ENCODE measurements at places on chromosomes 7 and 10.

GRCh38 chr7:12629816-12630512, 57.5 kb upstream of the ARL4A start:
- DNase-seq: no peak

DNA sequence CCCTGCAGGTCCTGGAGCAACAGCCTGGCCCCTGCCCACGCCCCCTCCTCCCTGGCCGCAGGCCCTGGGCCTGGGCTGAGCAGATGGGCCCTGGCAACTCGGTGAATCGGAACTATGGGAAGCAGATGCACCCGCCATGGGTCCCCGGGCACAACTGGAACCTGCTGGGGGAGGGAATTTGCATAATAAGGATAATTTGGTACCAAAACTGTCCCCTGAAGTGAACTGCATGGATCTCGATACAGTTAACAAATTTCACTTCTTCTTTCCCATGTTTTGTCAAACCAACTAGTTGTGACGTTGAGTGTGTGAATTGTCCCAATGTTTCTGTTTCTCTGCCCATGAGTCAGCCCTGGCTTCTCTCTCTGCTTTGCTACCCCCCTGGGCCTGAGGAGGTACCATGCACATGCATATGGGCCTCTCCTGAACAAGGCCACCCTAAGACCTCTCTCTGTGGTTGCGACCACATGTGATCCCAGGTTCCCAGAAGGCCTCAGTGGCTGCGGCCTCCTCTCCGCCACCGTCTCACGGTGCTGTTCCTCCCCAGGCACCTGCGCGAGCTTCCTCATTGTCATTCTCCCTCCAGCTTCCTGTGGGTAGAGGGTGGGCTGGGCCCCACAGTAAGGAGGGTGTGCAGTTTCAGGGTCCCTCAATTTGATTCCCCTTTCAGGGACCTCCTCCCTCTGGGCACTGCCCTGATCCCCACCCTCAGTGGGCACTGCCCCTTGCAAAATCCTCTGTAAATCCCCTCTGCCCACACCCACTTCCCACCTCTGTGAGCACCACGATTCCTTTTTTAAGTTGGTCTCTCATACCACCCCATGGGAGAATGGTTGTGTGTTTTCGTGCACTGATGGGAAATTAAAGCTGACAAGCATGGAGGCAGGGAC, 40.0 kb downstream of the FIGNL1 start:
- no peak for DNase-seq

DNA sequence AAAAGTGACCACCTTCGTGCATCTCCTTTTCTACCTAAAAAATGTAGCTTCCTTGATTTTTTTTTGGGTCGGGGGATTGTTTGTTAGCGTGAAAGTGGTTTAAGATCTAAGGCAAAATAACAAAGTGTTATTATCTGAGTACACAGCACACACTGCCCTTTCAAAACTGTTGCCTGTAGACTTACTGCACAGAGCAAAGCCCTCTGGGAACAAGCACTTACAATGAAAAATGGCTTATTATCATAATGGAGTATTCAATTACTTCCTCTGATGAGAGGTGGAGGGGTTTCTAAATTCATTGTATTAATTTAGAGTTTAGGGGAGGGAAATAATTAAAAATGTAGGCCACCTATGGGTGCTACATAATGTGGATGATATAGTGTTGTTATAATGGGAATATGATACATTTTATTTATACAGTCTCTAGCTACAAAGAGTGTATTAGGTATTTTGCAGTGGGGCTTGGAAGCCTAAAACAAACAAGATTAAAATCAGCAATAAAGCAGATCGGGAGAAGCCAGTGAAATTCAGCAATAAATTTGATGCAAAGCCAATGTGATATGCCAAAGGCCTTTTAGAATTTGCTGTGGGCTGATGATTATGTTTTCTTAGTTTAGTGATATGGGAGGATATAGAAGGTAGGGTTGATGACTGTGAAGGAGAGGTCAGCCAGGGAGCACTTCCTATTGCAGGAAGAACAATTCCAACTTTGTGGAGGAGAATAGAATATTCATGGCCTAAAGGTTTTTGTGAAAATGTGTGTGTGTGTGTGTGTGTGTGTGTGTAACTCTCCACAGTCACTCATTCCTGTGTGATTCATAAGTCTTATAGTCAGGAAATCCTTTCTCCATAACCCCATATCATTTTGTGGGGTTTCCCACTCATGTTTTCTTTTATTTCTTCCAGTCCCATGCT, 17.7 kb upstream of the EXOC4 start:
- DNase-seq: peak; percentile 31

DNA sequence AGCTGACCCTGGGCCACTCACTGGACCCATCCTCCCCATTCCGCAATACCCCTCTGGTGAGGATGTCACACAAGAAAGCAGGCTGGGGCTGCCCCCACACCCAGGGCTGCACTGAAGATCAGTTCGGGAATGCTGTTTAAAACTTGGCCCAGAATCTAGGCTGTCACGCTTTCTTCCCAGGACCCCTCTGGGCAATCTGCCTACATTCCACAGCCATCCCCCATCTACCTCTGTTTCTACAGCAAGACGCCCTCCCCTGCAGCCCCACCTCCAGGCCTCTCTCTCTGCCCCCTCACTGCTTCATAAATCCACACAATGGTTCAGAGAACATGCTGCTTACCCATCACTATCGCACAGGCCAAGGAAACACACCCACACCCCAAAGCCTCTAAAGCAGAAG, 36.1 kb downstream of the XPNPEP1 start:
- peak; percentile 32 for DNase-seq

- DNase-seq: peak; percentile 13
Observed at GRCh38 chr10:70967591-70968587, 79.5 kb upstream of the PCBD1 start.

DNA sequence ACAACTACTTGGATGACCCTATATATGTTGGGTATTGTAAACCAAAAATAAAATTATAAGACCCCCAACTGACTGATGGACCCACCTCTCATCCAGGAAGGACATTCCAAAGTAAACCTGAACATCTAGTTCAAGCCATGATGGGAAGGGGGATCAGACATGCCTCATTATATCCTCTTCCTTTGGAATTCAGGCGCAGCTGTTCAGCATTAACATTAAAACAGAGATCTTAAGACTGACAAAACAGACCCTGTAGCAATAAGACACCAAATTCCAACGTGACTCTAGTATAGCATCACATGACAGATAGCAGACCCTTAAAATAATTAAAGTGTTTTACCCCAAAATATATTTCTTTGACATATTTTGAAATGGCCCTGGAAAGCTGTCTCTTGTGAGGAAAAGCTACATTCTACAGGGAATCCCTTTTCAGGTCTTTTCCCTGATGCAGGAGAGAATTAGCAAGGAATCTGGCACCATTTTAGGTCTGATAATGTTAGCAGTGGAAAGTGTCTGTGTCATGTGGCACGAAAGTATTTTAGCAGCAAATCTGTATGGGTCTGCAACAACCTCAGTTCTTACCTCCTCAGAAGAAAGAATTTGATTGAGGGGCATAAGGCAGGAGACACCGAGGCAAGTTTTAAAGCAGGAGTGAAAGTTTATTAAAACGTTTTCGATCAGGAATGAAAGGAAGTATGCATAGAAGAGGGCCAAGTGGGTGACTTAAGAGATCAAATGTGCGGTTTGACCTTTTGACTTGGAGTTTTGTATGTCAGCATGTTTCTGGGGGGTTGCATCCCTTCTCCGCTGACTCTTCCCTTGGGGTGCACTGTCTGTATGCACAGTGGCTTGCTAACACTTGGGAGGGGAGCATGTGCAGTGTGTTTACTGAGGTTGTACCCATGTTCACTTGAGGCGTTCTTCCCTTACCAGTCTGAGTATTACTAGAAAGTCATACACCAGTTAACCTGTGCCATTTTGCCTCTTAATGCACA, 236.6 kb upstream of the PPP1R3A start:
- DNase-seq: no peak

GRCh38 chr10:25174461-25175230, at the start of gene GPR158:
GPR158 (plus strand) TSS chr10:25175001; CDS start chr10:25175421, 420 bp downstream.
- DNase-seq: peak; percentile 85

DNA sequence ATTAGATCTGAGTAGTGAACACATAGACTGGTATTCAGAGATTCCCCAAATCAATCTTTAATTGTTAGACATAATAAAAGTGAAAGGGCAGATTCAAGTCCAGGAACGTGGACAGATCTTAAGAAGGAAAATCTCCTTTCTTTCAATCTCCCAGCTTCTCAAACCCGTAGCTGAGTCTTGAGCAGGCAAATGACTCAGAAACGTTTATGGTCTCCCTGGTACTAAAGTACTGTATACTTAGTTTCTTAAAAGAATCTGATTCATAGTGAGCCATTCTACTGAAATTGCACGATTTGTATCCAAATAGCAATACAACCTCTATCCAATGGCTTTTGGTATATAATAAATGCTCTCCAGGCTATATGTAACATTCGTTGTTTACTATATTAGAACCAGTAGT, 140.4 kb upstream of the RHEB start:
- DNase-seq: peak; percentile 76

DNA sequence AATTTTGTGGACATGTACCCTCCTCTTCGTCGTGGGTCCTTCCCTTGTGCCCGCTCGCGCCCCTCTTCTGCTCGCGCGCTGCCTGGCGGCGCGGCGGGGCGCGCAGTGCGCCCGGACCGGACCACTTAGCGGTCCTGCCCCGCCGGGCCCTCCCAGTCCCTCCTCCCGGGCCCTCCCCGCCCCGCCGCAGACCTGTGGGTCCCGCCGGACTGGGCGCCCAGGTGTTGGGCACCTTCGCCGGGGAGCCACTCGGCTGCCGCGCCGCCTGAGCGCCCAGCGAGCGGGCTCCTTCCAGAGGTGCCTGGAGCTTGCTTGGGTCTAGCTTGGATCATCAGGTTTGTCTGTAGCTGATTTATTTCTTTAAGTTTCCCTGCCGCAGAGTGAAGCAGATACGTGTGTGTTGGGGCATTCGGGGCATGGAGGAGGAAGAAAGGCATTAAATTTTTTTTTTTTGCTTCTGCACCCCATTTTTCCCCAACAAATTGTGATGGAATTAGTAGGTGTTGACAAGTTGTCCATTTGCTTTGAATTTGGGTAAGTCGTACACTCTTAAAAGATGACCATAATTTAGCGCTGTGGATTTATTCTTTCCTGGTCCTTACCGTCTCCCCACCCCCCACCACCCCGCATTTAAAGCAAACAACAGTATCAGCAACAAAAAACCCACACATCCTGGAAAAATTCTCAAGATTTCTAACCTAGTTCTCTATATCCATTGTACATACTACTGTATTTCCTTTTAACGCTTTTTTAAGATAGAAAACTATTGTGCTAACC, 905 bp downstream of the C1GALT1 start:
- DNase-seq: no peak

- DNase-seq: peak; percentile 7
Observed at GRCh38 chr10:117075064-117075463, 63.0 kb downstream of the VAX1 start.

- DNase-seq: peak; percentile 86
Observed at GRCh38 chr7:30888747-30889146, 22.9 kb upstream of the AQP1 start.

DNA sequence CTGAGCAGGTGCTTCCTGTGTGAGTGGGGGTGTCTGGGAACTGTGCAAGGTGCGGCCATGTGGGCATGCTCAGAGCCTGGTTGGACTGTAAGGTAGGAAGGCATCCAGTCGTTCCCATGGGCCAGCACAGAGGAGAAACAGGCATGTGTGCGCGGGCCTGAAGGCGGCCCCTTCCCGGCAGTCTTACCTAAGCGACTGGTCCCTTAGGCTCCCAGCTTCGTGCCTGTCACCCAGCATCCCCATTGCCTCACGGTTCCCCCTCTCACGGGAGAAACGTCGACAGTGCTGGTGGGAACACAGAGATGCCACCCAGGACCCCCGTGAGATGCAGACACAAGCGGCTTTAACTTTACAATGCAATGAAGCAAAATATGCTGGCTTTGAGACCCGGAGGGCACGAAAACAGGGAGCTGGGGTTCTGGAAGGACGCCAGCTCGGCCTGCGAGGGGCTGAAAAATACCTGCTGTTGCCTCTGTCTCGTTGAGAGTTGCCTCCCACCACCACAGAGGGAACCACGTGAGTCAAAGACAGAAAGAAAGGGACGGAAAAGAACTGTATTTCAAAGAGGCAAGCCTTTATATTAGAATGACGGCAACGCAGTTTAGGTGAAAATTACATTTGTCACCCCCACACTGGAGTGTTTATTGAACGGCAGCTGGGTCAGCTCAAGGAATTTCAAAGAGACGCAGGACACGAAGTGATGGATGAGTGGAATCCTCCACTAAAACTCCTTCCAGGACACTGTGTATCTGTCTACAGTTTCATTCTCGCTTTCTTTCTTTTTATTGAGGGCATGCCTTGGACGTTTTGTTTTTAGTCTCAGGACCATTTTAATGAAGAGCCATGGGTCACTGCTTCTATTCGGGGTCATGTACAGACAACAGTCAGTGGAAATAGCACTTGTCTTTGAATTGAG, 128.4 kb downstream of the DNAJB6 start:
- no peak for DNase-seq

DNA sequence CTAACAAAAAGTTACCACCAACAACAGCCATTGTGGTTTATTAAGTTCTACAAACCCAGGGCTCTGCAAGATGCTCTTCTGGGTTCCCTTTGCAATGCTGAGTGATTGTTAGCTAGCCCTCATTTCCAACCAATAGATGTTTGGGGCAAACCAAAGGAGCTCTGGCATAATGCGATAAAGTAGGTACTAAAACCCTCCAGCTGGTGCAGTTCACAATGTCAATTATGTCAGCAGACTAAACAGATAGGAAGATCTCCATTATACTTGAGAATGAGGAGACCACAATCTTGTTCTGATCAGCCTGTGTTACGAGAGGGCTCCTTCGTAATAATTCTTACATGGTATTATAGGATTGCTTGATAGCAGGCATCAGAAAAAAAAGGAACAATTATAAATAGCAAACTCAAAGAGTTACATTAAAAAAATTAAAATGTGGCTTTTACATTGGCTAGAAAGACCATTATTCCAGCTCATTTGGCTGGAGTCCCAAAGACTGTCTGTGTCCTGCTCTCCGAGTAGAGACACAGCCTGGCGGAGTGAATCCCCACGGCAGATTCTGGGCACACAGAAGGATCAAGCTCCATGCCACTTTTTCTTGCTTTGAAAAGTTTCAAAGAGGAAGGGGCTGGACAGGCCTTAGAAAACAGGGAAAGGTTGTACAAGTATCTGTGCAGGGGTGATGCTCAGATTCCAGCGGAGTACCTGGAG, 93.8 kb downstream of the ZRANB1 start:
- no peak for DNase-seq

DNA sequence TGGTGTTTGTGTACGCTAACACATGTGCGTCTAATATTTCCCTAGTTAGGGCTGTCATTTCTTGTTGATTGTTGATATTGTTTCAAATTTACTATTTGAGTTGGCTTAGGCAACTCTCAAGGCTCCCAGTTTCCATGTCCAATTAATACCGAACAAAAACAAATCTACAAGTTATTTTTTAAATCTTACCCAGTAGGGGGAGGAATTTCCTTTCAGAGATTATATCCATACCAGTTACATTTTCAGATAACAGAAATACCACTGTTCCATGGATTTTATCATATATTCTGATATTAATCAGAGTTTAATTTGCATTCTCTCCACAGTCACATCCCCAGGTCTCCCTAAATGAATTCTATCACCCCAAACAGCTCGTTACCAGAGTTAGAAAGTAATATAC, 7.2 kb upstream of the AKR1B10 start:
- peak; percentile 12 for DNase-seq

DNA sequence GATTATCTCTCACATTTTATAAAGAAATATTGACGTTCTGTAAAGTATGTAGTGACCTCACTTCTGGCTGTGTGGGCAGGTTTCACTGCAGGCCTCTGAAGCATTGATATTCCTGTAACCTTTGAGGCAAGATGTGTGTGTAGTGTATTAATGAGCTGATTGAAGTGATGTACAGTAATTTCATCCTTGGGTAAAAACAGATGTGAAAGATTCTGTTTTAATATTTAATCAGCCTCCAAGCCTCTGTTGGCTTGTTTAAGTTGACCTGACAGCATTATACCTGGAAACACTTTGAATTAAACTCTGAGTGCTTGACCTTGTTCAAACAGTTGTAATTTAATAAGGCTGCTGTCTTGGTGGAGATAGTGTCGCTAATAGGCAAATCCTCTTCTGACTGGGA, 74.9 kb downstream of the KAT6B start:
- DNase-seq: no peak

Data from IMR-90 (cell line).